ENCODE measurements at places on chromosomes 7 and 10.

- DNase-seq = no peak
These were observed 77.9 kb upstream of the FHIP2A start for GRCh38 chr10:114743521-114744231.

GRCh38 chr7:29565982-29566746 lies 2.5 kb downstream of the PRR15 start:
- DNase-seq = no peak

GRCh38 chr10:3779158-3779741 lies 5.8 kb downstream of the KLF6 start:
- no peak for DNase-seq

DNA sequence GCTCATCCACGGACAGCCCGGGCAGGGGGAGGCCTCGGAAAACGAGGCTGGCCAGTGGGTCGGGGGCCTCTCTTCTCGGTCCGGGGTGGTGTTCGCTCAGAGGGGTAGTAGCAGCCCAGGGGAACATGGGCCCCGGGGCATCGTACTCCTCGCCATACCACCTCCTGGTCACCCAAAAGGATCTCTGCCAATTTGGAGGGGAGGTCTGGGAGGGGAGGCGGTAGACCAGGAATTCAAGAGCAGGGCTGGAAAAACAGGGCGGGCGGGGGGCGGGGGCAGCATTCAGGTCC lies 67.4 kb downstream of the SLC29A4 start:
- no peak for DNase-seq

- no peak for DNase-seq
These were observed 777.7 kb downstream of the PHTF2 start for GRCh38 chr7:78576236-78576635.

DNA sequence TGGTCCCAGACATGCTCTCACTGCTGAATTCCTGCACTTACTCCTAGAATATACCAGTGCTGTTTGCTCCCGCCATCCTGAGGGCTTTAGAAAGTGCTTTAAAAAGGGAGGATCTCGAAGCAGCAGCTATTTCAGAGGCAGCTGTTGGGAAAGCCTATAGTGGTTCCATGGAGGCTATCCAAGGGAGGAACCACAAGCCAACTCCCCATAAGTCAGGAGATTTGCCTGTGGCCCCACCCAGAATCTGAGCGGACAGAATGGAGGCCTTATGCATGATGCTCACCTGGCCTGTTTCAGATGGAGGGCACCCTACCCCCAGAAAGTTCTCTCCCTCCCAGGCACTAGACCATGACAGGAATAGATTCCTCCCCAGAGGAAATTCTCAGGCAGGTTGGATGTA lies 2.3 kb upstream of the KCNIP2 start:
- peak; percentile 23 for DNase-seq

- DNase-seq = peak; percentile 34
These were observed 94.9 kb downstream of the PTPRE start for GRCh38 chr10:128001849-128002248.

- DNase-seq = no peak
These were observed 336.3 kb downstream of the PPP1R3A start for GRCh38 chr7:113582471-113582870.

GRCh38 chr10:24209432-24209771 lies 464 bp downstream of the KIAA1217 start:
- no peak for DNase-seq

DNA sequence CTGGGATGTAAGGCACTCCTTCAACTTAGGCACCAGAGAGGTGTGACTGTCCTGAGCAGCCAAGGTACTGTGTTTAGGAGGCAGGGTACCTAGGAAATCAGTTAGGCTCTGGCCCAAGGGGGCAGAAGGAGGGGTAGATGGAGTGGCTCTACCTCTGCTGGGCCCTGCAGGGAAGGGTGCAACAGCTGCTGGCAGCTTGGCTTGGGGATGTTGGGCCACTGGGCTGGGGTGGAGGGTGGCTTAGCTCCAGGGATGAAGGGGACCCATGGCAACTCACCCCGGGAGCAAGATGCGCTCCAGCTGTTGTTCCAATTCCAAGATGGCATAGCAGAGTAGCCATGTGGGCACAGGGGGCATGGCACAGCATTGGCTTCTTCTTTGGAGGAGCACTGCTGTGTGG lies 42.1 kb downstream of the NEURL1 start:
- DNase-seq = no peak

DNA sequence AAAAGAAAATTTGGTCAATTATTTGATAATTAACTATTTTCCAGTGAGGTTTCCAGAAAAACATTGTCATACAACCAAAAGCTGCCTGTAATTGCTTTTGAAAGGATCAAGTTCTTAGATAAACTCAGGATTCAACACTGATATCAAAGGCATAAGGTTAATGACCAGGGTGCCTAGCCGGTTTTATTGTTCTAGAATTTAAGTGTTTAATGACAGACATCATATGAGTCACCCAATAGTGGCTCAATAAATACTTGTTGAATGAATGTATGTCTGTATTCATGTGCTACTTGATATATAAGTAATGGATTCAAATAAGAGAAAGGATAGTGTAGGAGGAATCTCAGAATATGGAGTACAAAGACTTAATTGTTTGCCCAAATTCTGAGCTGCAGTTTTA lies 196.1 kb upstream of the LRGUK start:
- no peak for DNase-seq

GRCh38 chr10:124132876-124133275 lies 39.5 kb upstream of the CHST15 start:
- DNase-seq = no peak

DNA sequence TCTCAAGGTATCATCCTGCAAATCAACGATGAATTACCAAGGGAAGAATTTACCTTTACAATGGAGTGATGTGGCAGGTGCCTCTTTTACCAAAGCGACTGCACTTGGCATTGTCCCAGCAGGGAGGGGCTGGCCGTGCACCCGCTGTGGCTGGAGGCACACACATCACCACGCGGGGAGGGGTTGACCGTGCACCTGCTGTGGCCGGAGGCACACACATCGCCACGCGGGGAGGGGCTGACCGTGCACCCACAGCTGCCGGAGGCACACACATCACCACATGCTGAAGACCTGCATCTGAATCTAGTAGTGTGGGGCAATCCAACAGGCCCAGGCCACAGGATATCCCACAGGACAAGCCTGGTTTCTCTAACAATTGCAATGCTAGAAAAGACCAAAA lies 493.5 kb downstream of the DNAJB6 start:
- DNase-seq = no peak

- DNase-seq = no peak
These were observed 908.3 kb downstream of the GRID1 start for GRCh38 chr10:85458324-85458723.

DNA sequence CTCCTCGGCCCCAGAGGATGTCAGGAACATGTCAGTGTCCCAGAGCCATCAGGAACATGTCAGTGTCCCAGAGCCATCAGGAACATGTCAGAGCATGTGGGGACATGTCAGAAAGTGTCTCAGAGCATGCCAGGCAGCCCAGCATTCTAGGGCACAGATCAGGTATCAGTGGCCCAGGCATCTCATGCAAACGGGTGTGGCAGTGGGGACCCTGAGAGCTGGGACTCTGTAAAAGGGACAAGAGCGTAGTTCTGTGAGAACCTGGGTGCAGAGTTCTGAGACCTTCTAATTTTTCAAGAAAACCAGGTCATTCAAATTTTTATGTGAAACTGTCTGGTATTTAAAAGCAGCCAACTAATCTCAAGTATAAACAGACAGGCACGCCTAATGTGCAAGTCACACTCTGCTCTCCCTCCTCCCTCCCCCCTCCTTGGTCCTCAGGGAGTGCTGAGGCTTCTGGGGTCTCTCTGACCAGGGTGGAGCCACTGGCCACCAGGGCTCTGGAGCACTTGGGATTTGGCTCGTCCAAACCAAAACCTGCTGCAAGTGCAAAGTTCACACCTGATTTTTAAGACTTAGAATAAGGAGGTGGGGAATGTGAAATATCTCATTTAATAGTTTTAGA lies 64.6 kb downstream of the ALOX5 start:
- DNase-seq = no peak

- DNase-seq = no peak
These were observed 405.5 kb upstream of the C7orf33 start for GRCh38 chr7:148185041-148185440.

- no peak for DNase-seq
These were observed 52.2 kb downstream of the FZD1 start for GRCh38 chr7:91316426-91316825.

DNA sequence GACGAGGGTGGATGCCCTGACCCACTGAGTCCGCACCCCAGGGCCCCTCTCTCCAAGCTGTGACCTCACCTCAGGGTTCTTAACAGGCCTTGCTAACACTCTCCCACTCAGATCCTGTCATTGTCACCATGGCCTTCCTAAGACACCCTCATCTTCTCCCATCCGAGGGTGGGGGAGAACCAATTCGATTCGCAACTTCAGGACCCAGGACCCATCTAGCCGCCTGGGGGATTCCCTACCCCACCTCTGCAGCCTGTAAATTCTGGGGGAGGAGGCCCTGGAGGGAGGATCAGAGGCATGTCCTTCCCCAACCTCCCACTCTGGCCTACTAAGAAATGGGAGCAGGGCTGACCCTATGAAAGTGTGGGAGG lies 17.4 kb downstream of the TRIM8 start:
- DNase-seq = no peak

GRCh38 chr10:116245156-116245555 lies 27.9 kb downstream of the GFRA1 start:
- DNase-seq = no peak

DNA sequence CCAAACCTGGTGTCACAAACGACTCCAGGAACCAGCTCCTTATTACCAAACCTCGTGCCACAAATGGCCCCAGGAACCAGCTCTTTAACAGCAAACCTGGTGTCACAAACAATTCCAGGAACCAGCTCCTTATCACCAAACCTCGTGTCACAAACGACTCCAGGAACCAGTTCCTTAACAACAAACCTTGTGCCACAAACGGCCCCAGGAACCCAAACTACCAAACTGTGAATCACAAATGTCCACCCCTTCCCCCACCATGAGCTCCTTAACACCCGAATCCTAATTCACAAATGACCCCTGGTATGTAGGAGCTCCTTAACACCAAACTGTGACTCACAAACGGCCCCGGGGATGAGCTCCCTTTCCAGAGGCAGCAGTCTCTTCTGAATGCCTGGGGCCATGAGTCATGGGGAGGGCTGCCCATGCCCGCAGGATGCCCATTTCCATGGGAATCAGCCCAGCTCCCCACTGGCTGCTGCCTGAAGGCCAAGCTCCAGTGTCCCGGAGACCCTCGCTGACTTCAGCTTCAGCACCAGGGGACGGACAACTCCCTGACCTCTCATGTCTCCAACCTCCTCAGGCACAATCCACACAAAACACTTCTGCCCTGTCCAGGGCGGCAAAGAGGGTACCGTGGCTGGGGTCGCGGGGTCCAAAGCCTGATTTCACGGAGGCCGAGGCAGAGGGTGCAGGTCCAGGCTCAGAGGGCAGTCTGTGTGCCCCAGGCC lies 213.1 kb downstream of the ELFN1 start:
- no peak for DNase-seq

DNA sequence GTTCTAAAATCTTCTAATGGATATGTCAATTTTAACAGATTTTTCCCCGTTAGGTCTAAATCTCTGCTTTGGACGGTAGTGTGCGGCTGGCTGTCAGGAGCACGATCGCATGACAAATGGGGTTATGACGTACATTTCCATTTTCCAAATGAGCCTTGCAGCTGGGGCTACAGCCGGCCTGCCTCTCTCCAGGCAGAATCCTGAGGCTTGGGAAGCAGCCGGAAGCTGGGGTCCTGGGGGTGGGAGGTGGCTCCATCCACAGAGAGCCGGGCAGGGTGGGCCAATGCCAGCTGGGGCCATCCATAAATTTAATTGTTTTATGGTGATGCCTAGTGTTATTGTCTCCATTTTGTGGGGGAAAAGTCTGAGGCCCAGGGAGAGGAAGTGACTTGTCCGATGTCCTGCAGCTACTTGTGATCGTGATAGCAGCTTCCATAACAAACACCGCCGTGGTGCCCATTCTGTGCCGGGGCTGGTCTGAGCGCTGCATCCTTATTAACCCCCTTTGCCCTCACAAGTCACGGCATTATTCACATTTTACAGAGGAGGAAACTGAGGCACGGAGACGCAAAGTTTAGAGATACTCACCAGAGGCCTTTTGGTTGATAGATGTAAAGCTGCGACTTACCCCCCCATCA lies 53.0 kb upstream of the EBF3 start:
- no peak for DNase-seq

GRCh38 chr7:30907527-30908267 lies 4.0 kb upstream of the AQP1 start:
- no peak for DNase-seq

DNA sequence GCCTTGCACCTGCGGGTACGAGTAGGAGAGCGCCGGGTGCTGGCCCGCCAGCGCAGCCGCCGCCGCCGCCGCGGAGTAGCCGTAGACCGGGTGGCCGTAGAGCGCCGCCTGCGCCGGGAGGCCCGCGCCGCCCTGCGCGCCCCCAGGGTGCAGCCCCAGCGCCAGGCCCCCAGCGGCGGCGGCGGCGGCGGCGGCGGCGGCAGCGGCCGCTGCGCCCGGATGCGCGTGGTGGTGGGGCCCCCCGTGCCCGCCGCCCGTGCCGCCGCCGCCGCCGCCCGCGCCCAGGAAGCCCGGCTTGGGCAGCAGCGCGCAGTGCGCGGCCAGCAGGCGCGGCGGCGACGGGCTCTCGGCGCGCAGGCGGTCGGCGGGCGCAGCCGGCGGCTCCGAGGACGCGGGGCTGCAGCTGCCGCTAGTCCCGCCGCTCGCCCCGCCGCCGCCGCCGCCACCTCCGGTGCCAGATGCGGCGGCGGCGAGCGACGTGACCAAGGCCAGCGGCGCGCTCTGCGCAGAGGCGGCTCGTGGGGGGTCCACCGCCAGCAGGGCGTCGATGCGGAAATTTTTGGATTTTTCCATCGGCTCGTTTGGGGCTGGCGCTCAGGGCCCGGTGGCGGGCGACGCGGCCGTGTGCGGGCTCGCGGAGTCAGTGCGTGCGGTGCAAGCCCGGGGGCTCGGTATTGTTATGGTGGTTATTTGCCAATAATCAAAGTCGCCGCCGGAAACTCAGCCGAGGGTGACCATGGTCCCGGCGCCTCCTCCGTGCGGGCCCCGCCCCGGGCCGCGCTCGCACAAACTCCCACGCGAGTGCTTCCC lies 480 bp downstream of the MNX1 start:
- DNase-seq = no peak

- DNase-seq = no peak
These were observed 289.1 kb downstream of the FGFR2 start for GRCh38 chr10:121309164-121309563.

DNA sequence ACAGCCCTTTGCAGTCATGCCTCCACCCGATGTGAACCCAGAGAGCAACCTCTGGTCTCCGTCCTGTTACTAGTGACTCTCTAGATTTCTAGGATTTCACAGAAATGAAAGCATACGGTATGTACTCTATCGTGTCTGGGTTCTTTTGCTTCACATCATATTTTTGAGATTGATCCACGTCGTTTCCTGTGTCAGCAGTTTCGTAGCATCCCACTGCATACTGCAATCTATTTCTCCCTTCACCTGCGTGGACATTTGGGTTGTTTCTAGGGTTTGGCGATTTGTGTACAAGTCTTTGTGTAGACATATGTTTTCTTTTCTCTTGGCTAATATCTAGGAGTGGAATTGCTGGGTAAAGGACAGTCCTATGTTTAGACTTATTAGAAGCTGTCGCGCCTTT lies 119.8 kb upstream of the PCBD1 start:
- no peak for DNase-seq

- no peak for DNase-seq
These were observed 457.5 kb downstream of the ACTR3B start for GRCh38 chr7:153217032-153217431.
